Amniotic stem cell (primary cell): ENCODE measurements at places on chromosomes 7 and 10.

GRCh38 chr7:158022601-158023000, 565.0 kb downstream of the PTPRN2 start:
- DNase-seq = no peak

GRCh38 chr7:128755819-128756476, 16.8 kb downstream of the CALU start:
- peak; percentile 91 for DNase-seq

GRCh38 chr7:156219307-156220077, 407.2 kb upstream of the SHH start:
- DNase-seq = no peak

DNA sequence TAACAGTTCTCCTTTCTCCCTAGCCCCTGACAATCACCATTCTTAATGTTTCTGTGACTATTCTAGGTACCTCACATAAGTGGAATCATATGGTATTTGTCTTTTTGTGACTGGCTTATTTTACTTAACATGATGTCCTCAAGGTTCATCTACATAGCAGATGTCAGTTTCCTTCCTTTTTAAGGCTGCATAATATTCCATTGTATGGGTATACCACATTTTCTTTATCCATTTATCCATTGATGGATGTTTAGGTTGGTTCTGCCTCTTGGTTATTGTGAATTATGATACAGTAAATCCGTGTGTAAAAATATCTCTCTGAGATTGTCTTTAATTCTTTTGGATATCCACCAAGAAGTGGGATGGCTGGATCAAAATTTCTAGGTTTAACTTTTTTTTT, 13.2 kb downstream of the BBS9 start:
- no peak for DNase-seq

DNA sequence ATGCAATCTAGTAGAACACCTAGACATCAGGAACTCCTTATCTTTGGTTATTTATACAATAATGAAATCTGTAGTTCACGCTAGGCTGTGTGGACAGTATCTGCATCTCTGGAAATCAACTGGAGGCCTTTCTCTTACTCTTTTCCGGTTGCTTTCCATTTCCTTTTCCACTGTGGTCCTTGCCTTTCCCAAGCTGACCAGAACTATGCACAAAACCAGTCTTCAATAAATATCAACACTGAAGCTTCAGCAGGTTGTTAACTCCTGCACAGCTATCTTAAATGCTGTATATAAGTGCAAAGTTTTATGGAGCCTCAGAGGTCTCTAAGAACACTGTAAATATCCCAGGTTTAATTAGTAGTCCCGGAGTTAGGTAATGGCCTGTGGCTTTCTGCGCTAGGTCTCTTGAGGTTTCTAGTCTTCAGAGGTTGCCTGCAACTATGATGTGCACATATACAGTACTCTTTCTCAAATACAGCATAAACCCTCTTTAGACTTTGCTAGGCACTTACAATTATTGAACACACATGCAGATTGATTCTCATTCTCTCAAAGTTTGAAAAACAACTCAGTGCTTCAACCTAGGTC, 2.4 kb downstream of the KLLN start:
- no peak for DNase-seq

DNA sequence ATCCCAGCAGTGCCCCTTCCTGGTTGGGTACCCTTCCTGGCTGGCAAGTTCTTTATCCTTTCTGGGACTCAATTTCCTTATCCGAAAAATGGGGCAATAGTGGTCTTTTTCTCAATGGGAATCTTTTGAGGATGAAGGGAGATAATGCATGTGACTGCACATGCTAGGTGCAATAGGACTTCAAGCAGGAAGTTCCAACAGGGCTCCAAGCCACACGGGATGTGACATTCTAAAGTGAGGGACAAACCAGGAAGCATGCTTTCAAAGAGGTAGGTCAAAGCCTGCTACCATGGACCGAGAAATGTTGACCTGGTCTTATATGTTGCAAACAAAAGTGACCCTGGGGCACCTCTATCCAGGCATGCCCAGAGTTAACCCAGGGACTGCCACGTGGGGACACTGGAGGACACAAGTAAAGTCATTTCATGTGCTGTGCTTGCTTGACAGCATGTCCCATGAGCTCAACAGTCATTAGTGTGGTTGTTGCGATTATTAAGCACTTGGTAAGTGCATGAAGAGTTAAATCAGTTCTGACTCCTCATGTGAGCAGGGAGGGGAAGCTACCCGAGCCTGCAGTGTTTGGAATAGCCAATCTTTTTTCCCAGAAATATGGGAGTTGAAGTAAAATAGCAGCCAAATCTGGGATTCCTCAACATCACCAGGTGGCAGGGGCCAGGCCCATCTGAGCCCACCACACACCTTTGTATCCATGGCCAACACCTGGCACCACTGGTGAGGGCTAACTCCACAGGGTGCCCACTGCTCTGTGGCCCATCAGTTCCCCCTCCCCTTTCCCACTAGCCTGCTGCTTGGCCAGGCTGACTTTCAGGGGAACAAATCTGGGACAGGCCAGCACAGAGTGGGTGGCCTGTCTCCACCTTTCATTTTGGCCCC, 5.7 kb downstream of the ARHGAP22 start:
- no peak for DNase-seq

DNA sequence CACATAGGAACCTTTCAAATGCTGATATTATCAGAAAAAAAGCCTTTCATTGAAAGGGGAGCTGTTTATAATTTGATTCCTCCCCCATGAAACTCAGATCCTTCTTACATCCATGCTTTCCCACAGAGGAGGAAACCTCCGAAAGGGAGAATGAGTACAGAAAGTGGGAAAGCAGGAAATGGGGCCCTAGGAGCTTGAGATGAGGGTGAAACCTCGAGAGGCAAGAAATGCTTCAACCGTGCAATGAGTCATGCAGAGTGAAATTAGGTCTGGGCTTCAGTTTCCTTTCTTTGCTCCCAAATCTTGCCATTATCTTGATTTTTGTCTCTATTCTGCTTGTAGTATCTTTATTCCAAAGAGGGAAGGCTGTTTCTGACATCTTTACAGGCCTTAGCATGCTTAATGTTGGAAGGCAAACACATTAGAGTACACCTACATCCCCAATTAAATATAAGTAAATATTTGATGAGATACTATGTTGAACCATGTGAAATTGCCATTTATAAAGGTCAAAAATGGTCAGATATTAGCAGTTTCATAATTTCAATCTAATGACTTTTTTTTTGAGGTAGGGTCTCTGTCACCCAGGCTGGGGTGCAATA, 79.1 kb downstream of the NAMPT start:
- no peak for DNase-seq

GRCh38 chr7:112512451-112513210, 31.8 kb downstream of the LSMEM1 start:
- DNase-seq = no peak
